ENCODE measurements at places on chromosomes 2 and 18.

- DNase-seq, result no peak
Observed at GRCh38 chr2:119617455-119617854, 61.5 kb upstream of the TMEM177 start.

DNA sequence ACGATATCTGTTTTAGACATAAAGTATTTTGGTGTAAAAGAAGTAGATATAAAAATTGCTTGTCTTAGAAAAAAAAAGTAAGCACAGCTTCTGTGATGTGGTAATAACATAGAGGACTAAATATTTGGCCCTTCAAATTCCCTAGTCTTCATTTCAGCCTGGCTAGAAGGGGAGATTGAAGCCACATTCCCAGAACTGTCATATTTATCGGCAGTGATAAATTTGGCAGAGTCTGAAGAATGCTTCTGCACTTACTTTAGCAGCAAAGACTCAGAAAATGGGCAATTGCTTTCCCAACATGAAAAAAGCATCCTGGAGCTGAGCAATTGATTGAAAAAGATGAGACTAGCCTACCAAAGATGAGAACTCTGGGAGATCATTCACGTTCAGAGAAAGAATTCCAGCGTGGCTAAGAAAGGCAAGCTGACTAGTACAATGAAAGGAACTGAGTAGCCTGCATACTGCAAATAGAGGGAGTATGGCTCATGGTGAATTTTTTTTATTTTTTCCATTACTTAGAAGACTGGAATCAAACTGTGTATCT, 278.7 kb upstream of the KLHL29 start:
- DNase-seq, result no peak

GRCh38 chr18:42730272-42730671, 385.2 kb downstream of the RIT2 start:
- no peak for DNase-seq

DNA sequence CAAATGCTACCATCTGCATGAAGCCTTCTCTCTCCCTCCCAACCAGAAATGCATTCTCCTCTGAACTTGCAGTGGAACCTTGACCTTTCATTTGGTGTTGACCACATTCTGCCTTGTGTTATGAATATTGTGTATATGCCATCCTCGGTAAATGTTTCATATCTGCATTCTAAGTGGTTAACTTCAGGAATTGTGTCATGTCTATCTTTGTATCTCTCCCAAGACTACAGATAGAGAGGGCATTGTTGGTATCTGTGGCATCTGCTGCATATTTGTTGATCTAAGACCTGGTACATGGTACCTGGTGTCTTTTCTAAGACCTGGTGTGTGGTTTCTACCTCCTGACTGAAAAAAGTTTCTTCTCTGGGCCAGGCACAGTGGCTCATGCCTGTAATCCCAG, 34.0 kb downstream of the CASP10 start:
- no peak for DNase-seq

DNA sequence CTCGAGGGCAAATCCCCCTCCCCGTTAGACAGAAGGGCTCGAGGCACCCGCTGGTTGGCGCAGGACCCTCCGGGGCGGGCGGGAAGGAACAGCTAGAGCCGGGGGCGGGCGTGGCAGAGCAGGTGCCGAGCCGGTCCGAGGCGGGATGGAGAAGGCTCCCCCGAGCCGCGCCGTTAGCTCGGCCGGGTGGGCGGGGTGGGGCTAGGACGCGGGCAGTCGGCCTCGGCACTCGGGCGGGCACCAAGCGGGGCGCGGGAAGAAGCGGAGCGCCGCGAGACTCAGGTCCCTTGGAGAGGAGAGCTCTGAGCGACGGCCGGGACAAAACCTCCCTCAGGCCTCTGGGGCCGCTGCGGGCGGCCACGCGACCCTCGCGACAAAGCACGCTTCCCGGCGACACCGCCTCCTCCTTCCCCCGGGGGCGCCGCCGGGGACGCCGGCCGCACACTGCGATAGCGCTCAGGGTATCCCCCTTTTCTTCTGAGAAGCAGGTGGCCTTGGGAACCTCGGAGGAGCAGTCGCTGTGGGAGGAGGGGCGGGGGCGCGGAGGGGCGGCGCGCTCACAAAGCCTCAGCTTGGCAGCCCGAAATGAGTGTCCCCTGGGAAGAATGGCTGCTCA, 721 bp downstream of the FHOD3 start:
- DNase-seq, result no peak

DNA sequence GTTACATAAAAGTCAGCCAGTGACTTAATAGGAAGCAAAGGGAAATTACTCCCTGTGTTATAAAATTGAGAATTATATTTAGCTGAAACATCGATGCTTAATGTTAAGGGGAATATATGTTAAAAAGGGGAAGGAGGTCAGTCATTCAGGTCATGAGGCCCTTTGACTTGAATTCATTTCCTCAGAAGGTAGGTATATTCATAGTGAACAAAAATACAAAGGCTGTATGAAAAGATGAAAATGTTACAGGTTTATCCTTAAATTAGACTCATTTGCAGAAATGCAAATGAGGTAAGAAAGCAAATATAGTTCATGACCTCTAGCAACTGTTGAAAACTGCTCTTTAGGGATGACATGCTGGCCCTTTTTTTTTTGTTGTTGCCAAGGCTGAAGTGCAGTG, 20.8 kb downstream of the MSH6 start:
- DNase-seq, result no peak

DNA sequence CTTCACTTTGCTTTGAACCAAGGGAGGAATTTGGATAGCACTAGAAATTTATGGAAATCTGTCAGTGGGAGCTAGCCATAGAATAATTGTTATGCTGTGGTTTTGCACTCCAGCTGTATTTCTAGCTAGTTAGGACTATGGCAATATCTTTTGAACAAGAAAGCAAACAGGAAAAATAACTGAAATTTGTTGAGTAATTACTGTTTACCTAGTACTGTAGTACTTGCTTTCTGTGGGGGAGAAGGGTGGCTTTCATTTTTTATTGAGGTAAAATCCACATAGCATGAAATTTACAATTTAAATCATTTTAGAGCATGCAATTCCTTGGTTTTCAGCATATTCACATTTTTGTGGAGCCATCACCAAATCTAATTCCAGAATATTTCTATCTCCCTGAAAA, 28.4 kb downstream of the MBD5 start:
- no peak for DNase-seq

GRCh38 chr2:232526372-232526941, 497 bp downstream of the CHRND start:
- no peak for DNase-seq

- no peak for DNase-seq
Observed at GRCh38 chr18:51229328-51229727, 31.8 kb upstream of the MEX3C start.

- DNase-seq, result no peak
Observed at GRCh38 chr2:112805542-112805941, 21.2 kb upstream of the IL1A start.

DNA sequence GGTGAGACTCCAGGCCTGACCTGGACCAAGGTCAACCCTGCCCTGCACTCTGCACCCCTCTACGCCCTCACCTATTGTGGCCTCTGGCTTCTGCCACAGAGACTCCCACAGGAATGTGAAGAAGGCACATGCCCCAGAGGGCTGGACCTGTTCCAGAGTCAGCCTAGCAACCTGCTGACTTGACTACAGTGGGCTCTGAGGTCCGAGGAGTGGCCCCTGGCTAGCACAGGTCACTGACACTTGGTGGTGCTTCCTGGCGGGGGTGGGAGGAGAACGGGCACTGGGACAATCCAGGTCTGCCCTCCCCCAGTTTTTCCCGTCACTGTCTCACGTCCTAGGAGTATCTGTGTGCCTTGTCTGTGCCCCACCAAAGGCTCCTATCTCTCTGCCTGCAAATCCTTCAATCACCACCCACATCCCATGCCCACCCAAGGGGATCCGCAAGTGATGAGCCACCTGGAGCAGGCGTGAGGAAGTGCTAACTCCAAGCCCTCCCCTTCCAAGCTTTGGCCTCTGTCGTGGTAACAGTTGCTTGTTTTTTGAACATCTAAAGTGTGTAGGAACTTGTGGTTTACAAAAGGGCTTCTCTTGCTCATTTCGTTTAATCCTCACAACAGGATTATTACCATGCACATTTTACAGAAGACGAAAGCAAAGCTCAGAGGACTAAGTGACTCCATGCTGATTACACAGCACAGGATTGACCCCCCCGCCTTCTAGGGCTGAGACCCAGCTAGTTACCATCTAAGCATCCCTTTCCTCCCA, 86.2 kb downstream of the MCFD2 start:
- no peak for DNase-seq

DNA sequence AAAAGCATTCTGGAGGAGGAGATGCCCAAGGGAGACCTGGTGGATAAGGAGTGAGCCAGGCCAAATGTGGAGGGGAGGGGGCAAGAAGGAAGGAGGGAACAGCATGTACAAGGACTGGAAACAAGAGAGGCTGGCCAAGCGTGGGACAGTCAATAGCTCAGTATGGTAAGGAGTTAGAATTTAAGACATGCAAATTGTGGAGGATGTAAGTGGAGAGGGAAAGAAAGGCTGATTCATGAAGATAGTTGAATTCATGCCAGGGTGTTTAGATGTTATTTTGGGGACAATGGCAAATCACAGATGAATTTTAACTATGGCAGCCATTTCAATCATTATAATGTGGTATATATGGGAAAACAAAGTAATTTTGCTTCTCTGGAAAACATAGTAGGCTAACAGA, 462.3 kb downstream of the MEIS1 start:
- DNase-seq, result no peak

- no peak for DNase-seq
Observed at GRCh38 chr18:9944805-9945204, 31.0 kb downstream of the VAPA start.

- DNase-seq, result no peak
Observed at GRCh38 chr18:25350489-25351251, 1.3 kb downstream of the ZNF521 start.

- no peak for DNase-seq
Observed at GRCh38 chr2:121579309-121579708, 48.6 kb downstream of the RNU4ATAC start.

- no peak for DNase-seq
Observed at GRCh38 chr2:166831930-166832329, 56.4 kb upstream of the XIRP2 start.

GRCh38 chr2:10413991-10414451, 34.1 kb downstream of the ODC1 start:
- DNase-seq, result no peak

DNA sequence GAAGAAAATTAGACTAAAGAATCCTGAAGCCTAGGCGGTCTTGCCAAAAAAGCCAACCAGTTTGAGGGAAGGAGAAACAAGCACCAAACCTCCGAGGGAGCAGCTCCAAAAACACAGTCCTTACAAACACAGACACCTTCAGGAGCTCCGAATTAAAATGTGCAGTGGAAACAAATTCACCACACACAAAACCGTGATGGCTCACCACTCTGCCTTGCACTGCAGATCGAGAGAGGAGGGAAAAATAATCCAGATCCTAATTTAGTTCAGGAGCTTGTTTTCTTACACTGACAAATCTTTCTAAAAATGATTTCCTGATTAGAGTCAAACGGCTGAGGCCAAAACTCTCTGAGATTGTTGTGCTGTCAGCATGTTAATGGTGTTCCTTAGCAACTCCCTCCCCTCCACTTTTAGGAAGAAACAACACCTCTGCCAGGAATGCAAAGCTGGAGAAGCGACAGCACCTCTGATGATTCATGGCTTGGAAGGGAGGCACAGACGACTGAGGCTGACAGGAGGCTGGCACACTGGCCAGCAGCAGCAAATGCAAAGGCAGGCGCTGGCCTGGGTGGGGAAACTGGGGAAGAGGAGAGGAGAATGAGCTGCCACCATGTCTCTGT, 249.4 kb upstream of the KLHL29 start:
- DNase-seq, result no peak

DNA sequence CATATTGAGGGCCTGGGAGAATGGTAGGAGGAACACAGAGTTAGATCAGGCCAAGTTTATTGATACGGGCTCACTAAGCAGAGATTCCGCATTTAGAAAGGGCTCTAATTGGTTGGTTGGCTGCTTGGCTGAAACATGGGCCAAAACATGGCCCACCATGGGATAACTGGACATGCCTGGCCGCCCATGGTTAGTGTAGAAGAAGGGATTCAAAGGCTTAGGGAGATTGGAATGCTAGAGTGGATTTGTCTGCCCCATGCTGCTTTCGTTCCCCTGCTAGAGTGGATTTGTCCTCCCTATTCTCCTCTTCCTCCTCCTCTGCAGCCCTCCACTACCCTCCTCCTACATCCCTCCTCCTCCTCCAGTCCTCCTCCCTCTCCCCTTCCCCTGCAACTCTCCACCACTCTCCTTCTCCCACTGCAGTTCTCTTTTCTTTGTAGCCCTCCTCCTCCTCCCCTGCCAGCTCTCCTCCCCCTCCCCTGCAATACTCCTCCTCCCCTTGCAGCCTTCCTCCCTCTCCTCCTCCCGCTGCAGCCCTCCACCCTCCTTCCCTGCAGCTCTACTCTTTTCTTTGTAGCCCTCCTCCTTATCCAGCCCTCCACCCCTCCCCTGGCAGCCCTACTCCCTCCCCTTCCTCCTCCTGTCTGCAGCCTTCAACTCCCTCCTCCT, 17.2 kb downstream of the BOK start:
- no peak for DNase-seq

- no peak for DNase-seq
Observed at GRCh38 chr2:140600116-140600515, 1530.7 kb downstream of the LRP1B start.

DNA sequence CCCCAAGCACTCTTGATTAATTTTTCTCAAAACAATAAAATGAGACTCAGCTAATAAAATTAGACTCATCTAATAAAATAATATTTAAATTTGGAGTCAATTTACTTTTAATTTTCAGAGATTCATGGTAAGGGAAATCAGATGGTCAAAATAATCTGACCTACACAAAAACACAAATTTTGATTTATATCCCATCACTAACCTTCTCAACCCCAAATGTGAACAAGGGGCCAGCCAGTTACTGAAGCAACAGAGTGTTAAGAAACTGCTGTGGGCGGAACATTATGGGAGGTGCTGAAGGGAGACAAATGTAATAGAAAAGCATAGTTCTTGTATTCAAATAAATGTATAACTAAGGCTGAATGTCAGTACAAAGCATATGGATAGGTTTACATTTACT, 28.5 kb upstream of the PPP3R1 start:
- no peak for DNase-seq

DNA sequence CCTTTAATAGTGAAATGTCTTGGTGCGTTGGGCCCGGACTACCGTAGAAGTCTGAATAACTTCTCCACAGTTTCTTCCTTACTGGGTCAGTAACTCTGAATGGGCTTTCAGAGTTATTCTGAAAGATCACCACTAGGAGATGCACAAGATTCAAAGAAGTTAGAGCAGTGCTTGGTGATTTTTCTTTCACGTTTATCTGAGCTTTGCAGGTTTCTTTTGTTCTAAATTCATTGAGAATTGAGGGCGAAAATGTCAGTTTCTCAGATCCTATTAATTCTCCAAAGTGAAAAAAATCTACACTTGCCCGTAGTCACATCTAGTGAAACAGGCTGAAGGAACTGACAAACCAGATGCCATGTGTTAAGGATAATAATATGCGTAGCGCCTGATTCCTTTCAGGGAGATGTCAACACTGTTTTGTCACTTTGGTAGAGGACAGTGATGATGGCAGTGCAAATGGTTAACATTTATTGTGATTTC, 70.1 kb downstream of the QPCT start:
- peak; percentile 31 for DNase-seq

- no peak for DNase-seq
Observed at GRCh38 chr2:168929031-168929430, 27.9 kb downstream of the G6PC2 start.

All from BJ (cell line).